ENCODE measurements at places on chromosomes 5 and 9.
A peak's percentile ranks its signal among the peaks of the same experiment; 100 is the strongest.

DNA sequence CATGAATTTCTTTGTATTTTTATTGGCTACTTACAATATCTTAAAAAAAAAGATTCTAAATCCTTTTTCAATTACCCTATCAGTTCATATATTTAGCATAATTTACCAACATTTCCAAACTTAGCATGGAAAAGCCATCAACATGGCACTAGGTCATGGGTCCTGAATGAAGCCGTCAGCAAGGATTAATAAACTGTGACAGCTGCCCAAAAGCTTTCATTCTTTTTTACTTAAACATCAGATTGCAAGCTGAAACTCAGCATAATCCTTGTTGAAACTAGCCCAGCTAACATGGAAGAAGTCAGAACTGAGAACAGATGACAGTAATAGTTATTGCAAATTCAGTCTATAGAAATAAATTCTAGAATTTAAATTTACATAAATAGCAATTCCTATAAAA, 209.8 kb downstream of the ADAMTS6 start:
- no peak overlapping the region for H3K4me3 ChIP-seq
- no peaks in the 10 kb centered on the region for H3K4me1 ChIP-seq
- H3K36me3 ChIP-seq = no peaks in the 10 kb centered on the region
- no peaks in the 10 kb centered on the region for H3K27me3 ChIP-seq
- DNase-seq = no peak

DNA sequence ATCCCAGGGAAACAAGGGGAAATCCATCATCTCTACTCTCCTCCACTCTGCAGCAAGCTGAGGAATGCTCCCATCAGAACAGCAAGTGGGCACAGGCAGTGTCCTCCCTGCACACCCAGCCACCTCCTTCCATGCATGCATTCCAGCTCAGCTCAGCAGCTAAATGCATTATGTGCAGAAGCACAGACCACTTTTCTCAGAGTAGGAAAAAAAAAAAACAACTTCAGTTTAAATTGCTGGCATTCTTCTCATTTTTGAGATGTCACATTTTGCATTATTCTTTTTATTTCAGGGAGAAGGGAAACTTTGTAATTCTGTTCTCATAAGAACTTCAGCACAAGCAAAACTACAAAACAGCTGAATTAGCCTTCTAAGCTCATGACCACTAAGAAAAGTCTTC, 312.2 kb downstream of the SEMA5A start:
- no peak for DNase-seq
- no peaks in the 10 kb centered on the region for H3K4me1 ChIP-seq
- H3K36me3 ChIP-seq = no peaks in the 10 kb centered on the region
- H3K4me3 ChIP-seq = no peak overlapping the region
- H3K27me3 ChIP-seq = no peaks in the 10 kb centered on the region
- H3K27ac ChIP-seq = no peak overlapping the region

- H3K4me1 ChIP-seq = no peaks in the 10 kb centered on the region
- no peaks in the 10 kb centered on the region for H3K36me3 ChIP-seq
- no peak overlapping the region for H3K27ac ChIP-seq
- no peak for DNase-seq
Observed at GRCh38 chr9:94746541-94747370, 20.3 kb downstream of the AOPEP start.

DNA sequence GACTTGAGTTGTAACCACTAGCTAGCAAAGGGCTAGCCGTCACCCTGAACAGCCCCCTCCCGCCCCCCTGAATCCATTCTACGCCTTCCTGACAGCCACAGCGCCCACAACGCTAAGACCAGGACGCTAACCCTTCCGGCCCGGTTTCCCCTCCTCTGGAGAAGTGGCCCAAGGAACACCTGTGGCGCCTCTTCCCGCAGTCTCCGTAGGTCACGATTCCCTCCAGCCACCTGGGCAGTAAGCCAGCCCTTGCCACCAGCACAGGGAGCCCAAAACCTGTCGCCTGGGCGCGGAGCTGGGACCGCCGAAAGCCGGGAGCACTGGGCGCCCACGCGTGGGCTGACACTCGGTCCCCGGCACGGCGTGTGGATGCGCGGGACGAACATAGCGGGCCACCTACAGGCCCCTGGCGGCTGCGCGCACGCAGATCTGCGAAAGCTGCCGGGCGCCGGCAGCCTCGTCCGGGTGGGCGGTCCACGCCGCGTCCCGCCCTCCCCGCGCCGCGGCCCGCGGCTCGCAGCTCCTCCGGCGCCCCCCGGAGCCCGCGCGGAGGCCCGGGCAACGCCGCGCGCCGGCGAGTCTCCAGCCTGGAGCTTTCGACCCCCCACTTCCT, 596 bp downstream of the IRF1 start:
- H3K27me3 ChIP-seq = no peaks in the 10 kb centered on the region

DNA sequence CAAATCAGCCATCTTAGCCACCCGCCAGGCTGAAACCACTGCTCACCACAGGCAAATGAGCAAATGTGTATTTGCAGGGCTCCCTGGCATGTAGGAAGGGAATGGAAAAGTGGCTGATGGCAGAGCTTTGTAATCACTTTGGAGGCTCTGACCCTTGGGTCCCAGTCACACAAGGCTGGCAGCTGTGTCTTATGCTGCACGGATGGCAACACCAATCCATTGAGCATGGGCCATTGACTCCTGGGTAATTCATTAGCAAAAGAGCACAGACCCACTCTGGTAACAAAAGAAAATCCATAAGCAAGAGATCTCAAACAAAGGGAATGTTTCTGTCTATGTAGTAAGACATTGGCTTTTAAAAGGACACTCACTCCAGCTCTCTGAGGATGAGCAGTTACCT, 57.6 kb downstream of the SPOCK1 start:
- no peaks in the 10 kb centered on the region for H3K27me3 ChIP-seq
- H3K27ac ChIP-seq = no peak overlapping the region
- no peak for DNase-seq
- no peaks in the 10 kb centered on the region for H3K36me3 ChIP-seq
- H3K4me3 ChIP-seq = no peak overlapping the region

DNA sequence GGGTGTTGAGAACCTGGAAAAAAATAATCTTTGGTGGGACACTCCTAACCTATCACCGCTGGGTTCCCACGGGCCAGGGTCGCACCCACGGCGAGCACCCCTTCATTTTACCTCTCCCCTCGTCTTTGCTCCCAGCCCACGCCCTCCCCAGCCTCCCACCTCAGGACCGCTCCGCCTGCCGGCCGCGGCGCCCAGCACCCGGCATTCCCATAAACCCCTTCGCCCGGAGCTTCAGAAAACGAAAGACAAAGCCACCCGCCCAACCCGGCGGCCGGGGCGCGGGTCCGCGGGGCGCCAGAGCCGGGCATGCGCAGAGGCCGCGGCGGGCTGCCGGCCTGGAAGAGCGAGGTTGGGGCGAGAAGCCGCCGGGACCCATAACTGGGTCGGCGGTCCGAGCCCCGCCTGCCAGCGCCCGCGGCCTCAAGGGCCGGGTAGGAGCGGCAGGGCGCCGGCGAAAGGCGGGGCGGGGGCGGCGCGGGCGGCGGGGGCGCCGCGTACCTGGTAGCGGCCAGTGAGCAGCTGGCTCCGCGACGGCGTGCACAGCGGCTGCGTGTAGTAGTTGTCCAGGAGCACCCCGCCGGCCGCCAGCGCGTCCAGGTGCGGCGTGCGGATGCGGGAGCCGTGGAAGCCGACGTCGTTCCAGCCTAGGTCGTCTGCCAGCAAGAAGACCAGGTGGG, 533 bp downstream of the ARSB start:
- peaks cover 9% of the 10 kb centered on the region for H3K4me1 ChIP-seq
- peak overlapping the region; percentile 98 for H3K4me3 ChIP-seq
- H3K27ac ChIP-seq = peak overlapping the region; percentile 100
- H3K27me3 ChIP-seq = no peaks in the 10 kb centered on the region

DNA sequence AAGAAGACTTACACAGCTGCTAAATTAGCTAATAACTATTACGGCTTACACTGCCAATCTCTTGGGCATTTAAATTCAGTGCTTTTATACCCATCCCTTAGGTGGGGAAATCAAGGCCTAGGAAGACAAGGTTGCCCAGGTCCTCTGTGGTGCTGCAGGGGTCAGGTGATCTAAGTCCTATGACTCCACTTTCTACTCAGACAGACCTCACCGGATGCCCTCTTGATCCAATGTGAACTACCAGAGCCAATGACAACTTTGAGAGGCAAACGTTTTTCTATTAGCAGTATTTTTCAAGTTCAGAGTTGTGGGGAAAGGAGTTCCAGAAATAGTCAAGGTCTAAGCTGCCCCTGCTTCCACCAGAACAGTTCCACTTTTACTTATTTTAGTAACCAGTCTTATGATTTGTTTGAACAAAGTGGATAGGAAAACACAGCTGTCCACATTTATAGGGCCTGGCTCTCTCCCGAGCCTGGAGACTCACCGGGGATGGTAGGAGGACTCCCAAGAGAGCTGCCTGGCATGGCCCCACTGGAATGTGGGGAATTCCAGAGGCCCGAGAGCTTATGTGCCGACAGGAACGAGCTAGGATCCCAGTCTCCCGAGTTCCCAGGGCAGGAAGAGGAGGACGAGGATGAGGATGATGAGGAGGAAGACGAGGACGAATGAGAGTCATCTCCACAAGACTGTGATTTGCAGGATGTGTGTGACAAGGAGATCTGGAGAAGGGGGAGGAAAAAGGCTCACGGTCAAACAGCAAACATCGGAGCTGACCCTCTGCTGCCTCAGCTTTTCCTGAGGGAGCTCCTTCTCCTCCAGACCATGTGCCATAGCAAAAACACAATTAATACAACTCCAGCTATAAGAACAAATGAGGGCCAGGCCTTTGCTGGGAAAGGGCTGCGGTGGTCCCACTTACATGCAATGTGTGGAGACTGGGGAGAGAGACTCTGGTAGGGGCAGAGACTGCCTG, 16.7 kb downstream of the FAM193B start:
- no peaks in the 10 kb centered on the region for H3K27me3 ChIP-seq
- H3K27ac ChIP-seq = peak overlapping the region; percentile 89
- DNase-seq = peak; percentile 55
- no peaks in the 10 kb centered on the region for H3K36me3 ChIP-seq
- peaks cover 13% of the 10 kb centered on the region for H3K4me1 ChIP-seq
- H3K4me3 ChIP-seq = no peak overlapping the region

DNA sequence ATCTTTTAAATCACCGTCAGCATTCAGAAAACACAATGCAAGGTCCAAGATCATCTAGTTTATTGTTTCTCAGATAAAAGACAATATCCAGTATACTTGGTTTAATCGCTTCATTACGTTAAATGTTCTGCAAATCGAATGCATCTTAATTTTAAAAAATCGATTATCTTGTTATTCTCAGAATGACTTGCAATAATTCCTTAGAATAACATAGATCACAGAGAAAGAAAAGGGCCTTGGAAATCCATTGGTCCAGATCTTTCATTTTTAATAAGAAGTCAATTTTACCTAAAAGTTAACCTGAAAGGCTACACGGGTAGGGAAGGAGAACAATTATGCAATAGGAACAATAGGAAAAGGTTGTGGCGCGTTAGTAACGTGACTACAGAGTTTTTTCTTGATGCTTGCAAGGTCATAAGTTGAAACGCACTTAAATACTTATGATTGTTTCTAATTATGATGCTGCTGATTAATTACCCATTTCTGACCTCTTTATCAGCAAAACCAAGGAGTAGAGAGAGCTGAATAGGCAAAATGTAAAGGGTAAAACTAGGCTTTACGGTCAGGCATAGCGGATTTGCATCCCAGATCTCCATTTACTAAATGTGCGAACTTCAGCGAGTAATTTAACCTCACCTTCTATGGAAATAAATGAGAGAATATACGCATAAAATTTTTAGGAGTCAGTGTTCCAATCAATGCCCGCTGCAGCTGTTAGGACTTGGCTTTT, 769 bp upstream of the LYRM7 start:
- peak overlapping the region; percentile 33 for H3K4me3 ChIP-seq
- H3K27ac ChIP-seq = peak overlapping the region; percentile 65
- no peak for DNase-seq
- H3K27me3 ChIP-seq = no peaks in the 10 kb centered on the region

DNA sequence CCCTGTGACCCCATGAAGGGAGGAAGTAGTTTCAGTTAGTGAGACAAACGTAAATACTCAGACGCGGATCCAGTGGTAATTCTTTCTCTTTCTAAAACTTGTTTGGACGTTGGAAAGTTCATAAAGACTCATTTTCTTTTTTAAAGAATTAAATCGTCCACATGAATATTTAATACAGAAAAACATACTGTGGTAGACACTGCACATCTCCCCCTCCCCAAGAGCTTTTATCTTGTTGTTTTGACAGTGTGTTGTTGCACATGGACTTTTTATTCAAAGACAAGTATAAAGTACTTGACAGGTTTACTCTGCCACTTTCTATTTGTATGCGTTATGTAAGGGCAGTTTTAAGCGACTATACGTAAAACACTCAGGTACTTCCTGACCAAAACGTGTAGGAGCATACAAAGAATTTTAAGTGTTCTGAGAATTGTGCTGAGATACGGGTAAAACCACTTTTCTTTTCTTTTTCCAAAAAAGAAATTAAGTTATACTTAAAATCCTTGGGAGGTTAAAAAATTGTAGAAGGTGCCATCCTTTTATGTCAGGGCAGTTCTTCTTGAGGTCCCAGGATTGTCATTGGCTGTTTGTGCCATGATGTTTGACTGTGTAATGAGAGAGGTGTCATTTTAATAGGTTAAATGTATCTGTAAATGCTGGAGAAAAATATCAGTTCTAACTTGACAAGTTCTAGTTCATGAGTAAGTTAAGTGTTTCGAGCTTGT, 1.3 kb downstream of the NIPBL start:
- peak overlapping the region; percentile 97 for H3K27ac ChIP-seq
- H3K4me1 ChIP-seq = peaks cover 21% of the 10 kb centered on the region
- H3K4me3 ChIP-seq = peak overlapping the region; percentile 96
- no peaks in the 10 kb centered on the region for H3K36me3 ChIP-seq
- H3K27me3 ChIP-seq = no peaks in the 10 kb centered on the region

DNA sequence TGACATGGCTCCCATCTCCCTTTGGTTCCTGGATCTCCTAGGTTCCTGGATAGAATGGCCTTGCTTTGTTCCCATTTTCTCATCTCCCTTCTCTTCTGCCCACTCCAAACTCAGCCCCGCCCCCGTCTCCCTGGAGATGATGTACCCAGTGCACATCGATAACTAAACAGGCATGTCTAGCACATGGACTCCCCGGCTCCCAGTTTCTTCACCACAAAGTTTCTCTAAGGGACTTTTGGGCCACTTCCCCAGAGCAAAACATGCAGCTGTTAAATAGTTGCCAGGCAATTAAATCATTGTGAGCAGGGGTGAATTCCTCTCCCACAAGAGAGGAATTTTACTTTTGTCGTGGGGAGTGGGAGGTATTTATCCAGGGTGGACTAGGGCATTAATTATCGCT, 259.0 kb downstream of the GADD45G start:
- H3K4me3 ChIP-seq = no peak overlapping the region
- no peak overlapping the region for H3K27ac ChIP-seq
- H3K27me3 ChIP-seq = no peaks in the 10 kb centered on the region

GRCh38 chr9:90547896-90548295, 94.7 kb downstream of the DIRAS2 start:
- H3K27ac ChIP-seq = no peak overlapping the region
- no peaks in the 10 kb centered on the region for H3K36me3 ChIP-seq
- DNase-seq = no peak
- no peaks in the 10 kb centered on the region for H3K4me1 ChIP-seq

DNA sequence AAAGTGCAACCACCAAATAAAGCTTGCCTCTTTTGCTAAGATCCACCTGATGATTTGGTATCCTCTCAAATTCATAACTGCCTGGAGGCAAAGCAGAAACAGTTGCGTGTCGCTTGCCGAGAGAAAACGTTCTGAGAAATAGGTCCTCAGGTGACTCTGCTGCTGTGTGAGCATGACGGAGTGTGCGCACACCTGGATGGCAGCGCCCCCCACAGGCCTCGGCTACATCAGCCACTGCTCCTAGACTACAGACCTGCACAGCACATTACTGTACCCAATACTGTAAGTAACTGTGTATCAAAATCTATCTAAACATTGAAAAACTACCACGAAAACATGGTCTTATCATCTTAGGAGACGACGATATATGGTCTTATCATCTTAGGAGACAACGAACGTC, 87.4 kb downstream of the CAMSAP1 start:
- no peaks in the 10 kb centered on the region for H3K27me3 ChIP-seq
- H3K36me3 ChIP-seq = no peaks in the 10 kb centered on the region
- H3K4me3 ChIP-seq = no peak overlapping the region
- H3K27ac ChIP-seq = no peak overlapping the region
- no peak for DNase-seq
